ENCODE measurements at places on chromosomes 11 and 22.

GRCh38 chr11:13775471-13775870 lies 107.0 kb downstream of the FAR1 start:
- H3K4me3 ChIP-seq = no peak overlapping the region
- H3K36me3 ChIP-seq = no peaks in the 10 kb centered on the region
- H3K27me3 ChIP-seq = no peaks in the 10 kb centered on the region
- H3K4me1 ChIP-seq = no peaks in the 10 kb centered on the region

DNA sequence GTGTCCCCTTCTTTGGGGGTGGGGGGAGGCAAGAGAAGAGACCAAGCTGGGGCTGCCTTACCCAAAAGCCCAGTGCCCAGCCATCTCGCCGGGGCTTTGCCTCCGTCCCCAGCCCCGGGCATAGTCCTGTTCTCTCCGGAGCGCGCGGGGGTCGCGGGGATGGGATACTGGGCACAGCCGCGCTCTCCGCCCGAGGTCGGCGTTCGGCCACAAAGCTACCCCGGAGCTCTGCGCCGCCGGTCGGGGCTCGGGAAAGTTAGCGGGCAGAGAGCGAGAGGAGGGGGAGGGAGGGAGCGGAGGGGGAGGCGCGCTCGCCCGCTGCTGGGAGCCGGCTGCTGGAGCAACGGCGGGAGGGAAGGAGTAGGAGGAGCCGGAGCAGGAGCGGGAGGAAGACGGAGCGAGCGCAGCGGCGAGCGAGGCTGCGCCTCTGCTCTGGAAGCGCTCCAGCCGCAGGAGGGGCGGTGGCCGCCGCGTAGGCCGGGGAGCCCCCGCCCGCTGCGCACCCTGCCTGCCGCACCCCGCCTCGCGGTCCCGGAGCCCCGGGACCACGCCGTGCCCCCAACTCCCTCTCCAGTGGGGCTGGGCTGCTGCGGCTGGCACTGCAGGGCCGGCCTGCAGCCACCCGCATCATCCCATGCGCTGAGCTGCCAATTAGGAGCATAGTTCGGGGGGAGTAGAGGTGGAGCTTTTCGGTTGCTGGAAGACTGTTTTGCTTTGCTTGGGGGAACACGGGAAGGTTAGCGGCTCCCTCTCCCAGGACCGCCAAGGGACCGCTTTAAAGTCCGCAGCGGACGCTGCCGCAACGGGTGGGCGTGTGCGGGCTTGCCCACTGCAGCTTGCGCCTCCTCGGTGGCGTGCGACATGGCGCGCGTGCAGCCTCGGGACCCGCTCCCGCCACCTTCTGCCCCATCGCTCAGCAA lies at the start of gene SCN4B:
SCN4B (minus strand) TSS at position 272 of the 920 bp plus-strand sequence; CDS start at position 122, 150 bp downstream.
- no peak within 1 kb of the TSS for H3K27ac ChIP-seq
- no peaks in the 10 kb centered on the region for H3K27me3 ChIP-seq
- H3K4me1 ChIP-seq = peaks cover 23% of the 10 kb centered on the region
- no peaks in the 10 kb centered on the region for H3K36me3 ChIP-seq
- peak within 1 kb of the TSS; percentile 80 for H3K4me3 ChIP-seq

DNA sequence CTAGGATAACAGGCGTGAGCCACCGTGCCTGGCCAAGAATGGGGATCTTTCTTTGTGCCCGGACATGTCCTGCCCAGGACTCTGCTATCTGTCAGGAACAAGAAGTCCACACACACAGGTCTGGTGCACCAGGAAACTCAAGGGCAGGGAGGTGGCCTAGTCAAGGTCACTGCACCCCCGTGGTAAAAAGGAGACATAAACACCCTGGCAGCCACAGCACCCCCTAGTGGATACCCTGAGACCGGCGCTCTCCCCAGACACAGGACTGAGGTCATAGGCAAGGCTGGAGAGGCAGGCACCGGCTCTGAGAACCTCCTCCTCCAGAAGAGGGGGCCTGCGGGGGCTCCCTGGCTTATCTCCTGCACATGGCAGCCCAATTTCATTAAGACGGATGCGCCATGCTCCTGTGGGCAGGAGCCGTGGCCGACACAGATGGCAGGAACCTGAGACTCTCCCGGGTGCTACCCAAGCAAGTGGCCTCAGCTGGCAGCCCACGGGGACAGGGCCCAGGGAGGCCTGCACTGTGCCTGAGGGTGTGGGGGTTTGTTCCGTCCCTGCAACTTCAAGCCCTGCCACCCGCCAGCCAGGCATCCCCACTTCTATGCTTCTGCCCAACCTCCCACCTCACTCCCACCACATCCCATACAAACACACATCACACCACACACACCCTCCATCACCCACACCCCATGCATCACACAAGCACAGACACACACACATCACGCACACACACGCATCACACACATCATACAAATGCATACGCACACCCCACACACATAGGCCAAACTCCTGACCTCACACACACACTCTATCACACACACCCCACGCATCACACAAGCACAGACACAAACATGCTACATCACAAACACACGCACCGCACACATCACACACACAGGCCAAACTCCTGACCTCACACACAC lies 19.6 kb downstream of the MACROD1 start:
- no peaks in the 10 kb centered on the region for H3K36me3 ChIP-seq
- DNase-seq = no peak
- H3K27ac ChIP-seq = no peak overlapping the region
- H3K4me1 ChIP-seq = peaks cover 9% of the 10 kb centered on the region
- H3K27me3 ChIP-seq = no peaks in the 10 kb centered on the region
- H3K4me3 ChIP-seq = no peak overlapping the region

DNA sequence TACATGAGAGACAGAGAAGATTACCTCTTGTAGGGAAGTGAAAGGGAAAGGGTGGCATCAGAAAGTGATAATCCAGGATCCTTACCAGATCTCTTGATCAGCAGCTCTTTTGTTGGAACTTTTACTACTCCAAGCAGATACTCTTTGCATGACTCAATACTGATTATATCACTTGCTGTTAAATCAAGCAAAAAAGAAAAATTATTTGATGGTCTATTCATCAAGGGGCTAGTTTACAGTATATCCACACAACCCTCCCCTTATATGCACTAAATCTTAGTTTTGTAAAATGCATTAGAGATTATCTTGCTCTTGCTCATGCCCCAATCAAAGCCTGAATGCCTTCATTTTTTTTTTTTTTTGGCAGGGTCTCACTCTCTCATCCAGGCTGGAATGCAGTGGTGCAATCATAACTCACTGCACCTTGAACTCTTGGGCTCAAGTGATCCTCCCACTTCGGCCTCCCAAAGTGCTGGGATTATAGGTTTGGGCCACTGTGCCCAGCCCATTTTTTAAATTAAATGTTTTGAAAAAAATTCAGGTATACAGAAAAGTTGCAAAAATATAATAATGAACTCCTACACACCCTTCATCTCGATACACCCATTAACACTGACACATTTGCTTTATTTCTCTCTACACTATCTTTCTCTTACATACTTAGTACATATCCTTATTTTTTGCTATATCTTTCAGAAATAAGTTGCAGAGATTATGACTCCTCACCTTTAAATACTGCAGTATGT lies 76.1 kb upstream of the UCP3 start:
- no peak overlapping the region for H3K27ac ChIP-seq
- no peaks in the 10 kb centered on the region for H3K27me3 ChIP-seq
- no peak for DNase-seq
- H3K36me3 ChIP-seq = peaks cover 8% of the 10 kb centered on the region
- H3K4me3 ChIP-seq = no peak overlapping the region
- H3K4me1 ChIP-seq = no peaks in the 10 kb centered on the region

DNA sequence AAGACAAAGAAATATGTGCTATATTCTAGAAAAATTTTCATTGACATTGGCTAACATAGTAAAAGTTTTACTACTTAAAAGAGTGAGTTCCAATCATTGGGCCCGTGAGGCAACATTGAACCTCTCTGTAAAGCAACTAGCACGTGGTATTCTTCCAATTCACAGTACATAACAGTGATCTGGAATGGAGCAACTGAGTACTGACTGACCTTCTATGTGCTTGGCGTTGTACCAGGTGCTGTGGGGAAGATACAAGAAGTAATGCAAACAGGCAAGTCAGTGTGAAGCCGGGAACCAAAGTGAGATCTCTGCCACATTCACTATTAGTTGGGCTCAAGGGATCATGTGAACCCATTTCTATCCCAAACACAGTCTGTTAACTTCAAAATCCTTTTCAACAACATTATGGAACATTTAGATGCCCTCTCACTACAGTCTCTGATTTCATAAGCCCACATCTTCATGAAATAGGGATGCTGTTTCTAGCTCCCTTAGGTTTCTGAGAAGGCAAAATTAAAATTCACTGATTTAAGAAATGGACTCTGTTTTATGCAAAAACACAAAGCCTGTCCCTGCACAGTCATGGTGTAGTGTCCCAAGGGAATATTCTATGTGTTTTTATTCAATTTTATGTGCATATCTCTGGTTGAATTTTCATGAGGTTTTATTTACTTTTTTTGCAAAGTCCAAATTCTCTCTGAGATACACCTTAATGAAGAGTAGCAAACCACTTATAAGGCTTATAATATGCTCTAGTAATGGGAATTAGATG lies 61.8 kb upstream of the NCAM1 start:
- no peaks in the 10 kb centered on the region for H3K27me3 ChIP-seq
- H3K4me3 ChIP-seq = no peak overlapping the region
- no peaks in the 10 kb centered on the region for H3K36me3 ChIP-seq
- H3K4me1 ChIP-seq = peaks cover 7% of the 10 kb centered on the region
- no peak for DNase-seq

- H3K27ac ChIP-seq = no peak overlapping the region
- no peaks in the 10 kb centered on the region for H3K27me3 ChIP-seq
- peaks cover 2% of the 10 kb centered on the region for H3K36me3 ChIP-seq
- no peaks in the 10 kb centered on the region for H3K4me1 ChIP-seq
Observed at GRCh38 chr11:44752713-44753112, 26.0 kb downstream of the TSPAN18 start.

GRCh38 chr11:116955949-116956348 lies 118.5 kb upstream of the APOA1 start:
- H3K4me1 ChIP-seq = peaks cover 8% of the 10 kb centered on the region
- H3K36me3 ChIP-seq = peaks cover 3% of the 10 kb centered on the region
- no peaks in the 10 kb centered on the region for H3K27me3 ChIP-seq
- H3K4me3 ChIP-seq = no peak overlapping the region
- no peak overlapping the region for H3K27ac ChIP-seq

DNA sequence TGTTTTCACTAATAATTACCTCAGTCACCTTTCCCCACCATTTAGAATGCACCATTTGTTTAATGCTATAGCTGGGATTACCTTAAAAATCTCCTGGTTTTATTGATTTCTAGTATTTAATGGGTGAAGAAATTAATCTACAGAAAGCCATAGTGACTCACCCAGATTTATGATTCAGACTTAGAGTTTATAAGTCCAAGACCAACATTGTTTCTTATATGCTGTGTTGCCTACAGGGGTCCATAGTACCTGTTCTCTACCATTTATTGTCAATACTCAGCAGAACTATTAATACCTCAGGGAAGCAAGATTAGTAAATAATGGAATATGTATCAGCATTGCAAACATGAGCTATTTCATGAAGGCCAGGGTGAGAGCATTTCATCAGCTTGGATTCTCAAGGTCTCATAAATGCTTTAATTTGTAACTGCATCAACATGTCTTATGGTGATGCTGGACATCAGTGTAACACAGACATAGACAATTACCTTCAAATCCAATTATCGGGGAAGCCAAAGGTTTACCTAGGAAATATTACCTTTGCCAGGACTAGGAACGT lies 8.0 kb upstream of the MS4A7 start:
- H3K36me3 ChIP-seq = no peaks in the 10 kb centered on the region
- H3K4me3 ChIP-seq = no peak overlapping the region
- no peak for DNase-seq
- no peaks in the 10 kb centered on the region for H3K4me1 ChIP-seq
- H3K27me3 ChIP-seq = no peaks in the 10 kb centered on the region

DNA sequence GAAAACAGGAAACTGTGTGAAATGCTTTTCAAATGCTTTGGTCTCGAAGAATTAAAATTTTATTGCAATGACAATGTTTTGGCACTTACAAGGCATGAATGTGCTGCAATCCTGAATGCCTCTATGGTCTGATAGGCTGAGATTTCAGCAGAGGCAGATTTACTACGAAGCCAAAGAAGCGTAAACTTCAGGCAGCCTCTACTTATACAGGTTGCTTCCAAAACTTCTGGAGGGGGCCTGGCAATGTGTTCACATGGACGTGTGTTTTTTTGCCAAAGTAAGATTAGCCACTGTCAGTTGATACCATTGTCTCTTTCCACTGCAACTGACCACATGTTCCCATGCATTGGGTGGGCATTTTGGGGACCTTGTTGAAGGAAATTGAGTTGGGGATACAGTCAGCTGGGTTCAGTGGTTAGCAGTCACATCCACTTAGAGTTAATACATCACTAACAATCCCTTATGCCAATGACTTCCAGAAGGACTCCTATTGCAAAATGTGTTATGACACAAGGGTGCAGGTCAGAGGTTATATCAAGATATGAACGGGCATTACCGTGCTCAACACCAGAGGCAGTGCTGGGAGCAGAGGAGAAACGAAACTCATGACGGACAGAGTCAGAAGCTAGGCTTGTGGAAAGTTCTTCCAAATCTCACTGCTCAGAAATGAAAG lies 48.8 kb downstream of the ABTB2 start:
- DNase-seq = no peak
- H3K4me3 ChIP-seq = no peak overlapping the region
- no peaks in the 10 kb centered on the region for H3K36me3 ChIP-seq
- no peaks in the 10 kb centered on the region for H3K4me1 ChIP-seq
- no peak overlapping the region for H3K27ac ChIP-seq

GRCh38 chr22:48651981-48652538 lies 1175.6 kb downstream of the BRD1 start:
- H3K4me1 ChIP-seq = no peaks in the 10 kb centered on the region
- no peaks in the 10 kb centered on the region for H3K27me3 ChIP-seq
- no peak overlapping the region for H3K4me3 ChIP-seq

DNA sequence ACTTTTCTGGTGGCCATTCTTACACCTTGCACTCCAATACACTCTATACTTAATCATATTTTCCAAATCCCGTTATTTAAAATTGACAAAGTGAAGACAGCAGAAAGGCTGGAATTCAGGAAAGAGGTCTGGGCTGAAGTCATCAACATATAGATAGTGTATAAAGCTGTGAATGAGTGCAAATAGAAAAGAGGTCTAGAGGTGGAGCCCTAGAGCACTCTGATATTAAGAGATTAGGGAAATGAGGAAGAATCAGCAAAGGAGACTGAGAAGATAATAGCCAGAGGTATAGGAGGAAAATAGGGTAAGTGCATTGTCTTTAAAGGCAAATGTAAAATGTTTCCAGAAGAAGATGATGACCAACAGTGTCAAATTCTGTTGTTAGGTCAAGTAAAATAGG lies 7.9 kb downstream of the CTR9 start:
- no peak overlapping the region for H3K27ac ChIP-seq
- H3K4me1 ChIP-seq = no peaks in the 10 kb centered on the region
- H3K27me3 ChIP-seq = no peaks in the 10 kb centered on the region
- peaks cover 6% of the 10 kb centered on the region for H3K36me3 ChIP-seq

DNA sequence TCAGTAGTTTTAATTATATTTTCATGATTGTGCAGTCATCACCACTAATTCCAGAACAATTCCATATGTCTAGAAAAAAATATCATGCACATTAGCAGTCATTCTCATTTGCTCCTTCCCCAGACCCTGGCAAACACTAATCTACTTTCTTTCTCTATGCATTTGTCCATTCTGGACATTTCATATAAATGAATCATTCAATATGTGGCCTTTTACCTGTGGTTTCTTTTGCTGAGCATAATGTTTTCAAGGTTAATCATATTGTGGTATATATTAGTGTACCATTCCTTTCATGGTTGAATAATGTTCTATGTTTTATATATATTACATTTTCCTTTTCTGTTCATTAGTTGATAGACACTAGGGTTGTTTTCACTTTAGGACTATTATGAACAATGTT lies 811.1 kb upstream of the RAG2 start:
- no peak overlapping the region for H3K27ac ChIP-seq
- no peaks in the 10 kb centered on the region for H3K27me3 ChIP-seq
- H3K36me3 ChIP-seq = no peaks in the 10 kb centered on the region
- H3K4me3 ChIP-seq = no peak overlapping the region
- no peak for DNase-seq
- H3K4me1 ChIP-seq = no peaks in the 10 kb centered on the region

- no peaks in the 10 kb centered on the region for H3K36me3 ChIP-seq
- DNase-seq = no peak
- H3K4me3 ChIP-seq = no peak overlapping the region
- no peaks in the 10 kb centered on the region for H3K4me1 ChIP-seq
Observed at GRCh38 chr11:45523760-45524159, 141.7 kb downstream of the CHST1 start.
